NCI-H345 (cell line): ENCODE measurements at places on chromosomes 13 and 19.

GRCh38 chr13:112902101-112902651, 66.8 kb upstream of the MCF2L start:
- no peak for DNase-seq

DNA sequence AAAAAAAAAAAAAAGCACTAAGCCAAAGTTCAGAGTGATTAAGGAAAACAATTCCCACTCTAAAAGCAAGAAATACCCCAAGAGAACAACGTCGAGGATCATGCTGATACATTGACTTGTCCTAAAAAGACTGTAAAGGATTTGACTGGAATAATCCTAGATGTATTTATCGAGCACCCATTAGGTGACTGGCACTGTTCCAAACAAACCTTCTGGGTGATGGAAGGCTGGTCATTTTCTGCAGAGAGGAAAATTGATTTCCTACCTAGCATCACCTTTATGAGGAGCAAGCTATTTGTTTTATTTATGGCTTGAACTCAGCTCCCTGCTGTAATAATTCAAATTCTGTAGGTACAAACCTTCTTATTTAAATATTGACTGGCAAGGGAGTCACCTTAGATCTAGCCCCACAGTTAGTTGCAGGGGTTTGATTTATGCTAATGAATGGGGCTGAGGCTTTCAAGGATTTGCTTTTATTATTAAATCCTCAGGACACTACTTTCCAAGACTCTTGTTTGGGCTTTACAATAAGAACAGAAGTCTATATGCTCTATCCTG, 471.0 kb downstream of the OLFM4 start:
- DNase-seq = peak; percentile 49

- DNase-seq = no peak
Measured at GRCh38 chr13:25652764-25653163, 281.0 kb downstream of the ATP8A2 start.

DNA sequence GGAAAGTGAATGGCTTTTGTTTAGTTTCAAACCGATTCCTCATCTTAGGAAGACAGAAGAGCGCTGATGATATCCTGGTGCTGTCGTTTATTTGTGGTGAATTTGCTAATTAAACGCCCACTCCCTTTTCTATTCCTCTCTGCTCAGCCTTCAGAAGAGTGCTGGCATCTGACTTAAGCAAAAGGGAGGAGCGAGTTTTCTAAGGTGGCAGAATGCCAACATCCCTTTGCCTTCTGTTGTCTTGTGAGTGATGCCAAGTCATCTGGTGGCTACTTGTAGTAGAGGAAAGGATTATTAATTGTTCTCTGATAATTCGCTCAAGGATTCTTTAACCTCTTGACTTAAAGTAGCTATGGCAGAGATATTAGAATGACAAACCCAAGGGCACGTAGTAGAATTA, 68.1 kb downstream of the ERCC5 start:
- no peak for DNase-seq

DNA sequence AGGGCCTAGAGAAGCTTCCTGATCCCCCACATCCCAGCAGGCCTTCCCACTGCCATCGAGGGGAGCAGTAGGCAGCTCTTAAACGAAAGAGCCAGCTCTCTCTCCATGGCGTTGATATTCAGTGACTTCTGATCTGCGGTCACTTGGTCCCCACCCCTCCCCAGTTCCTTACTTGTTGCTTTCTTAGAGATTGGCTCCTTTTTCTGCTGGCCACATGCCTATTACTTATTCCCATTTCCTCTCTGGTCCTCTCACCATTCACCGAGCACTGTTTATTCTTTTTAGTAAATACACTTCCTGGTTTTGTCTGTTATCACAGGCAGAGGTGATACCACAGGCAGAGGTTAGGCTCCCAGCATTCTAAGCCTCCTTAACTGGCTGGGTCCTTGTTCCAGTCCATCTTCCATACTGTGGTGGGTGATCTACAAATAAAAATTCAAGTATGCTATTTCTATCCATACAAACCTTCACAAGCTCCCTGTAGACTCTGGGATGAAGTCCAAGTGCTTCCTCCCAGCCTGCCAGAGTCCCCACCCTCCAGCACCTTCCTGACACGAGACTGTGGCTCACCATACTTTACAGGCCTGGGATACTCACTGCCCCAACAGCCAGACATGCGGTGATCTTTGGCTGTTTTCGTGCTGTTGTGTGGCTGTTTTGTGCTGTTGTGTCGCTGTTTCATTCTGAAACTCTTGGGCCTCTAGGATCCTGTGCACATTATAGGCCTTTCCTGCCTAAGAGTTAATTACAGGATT, 315.9 kb downstream of the ATP8A2 start:
- DNase-seq = peak; percentile 54

- DNase-seq = no peak
Measured at GRCh38 chr13:110885966-110886869, 28.7 kb downstream of the ANKRD10 start.

GRCh38 chr19:41784743-41785142, 11.6 kb upstream of the CEACAM3 start:
- DNase-seq = no peak

DNA sequence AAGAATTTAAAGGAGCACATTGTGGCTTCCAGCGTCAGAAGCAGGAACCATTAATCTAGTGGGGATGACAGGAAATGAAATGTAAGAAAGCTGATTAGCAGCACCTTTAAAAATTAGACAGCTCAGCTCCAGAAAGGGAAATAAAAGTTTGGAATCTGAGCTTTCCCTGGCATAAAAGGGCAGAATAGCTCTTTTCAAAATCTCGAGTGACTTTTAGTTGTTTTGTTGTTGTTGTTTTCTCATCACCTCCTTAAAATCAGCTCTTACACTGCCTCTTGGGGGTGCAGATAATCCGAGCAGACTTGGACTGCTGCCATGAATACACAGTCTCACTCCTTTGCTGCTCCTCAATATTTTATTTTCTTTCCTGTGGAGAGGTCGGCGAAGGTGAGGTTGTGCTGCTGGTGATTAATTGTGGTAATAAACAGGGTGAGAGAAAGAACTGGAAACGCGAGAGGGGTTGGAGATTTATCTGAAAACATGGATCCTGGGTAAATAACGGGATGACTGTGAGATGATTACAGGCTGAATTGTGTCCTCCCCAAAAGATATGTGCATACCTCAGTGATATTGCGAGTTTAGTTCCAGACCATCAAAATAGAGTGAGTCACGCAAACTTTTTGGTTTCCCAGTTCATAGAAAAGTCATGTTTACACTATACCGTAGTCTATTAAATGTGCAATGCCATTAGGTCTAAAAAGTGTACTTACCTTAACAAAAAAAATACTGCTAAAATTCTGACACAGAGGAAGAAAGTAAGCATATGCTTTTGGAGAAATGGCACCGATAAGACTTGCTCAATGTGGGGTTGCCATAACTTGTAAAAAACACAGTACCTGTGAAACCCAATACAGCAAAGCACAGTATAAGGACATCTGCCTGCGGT, 787.7 kb downstream of the UQCRFS1 start:
- DNase-seq = no peak

GRCh38 chr13:24148414-24149235, 11.9 kb upstream of the SPATA13 start:
- DNase-seq = no peak

DNA sequence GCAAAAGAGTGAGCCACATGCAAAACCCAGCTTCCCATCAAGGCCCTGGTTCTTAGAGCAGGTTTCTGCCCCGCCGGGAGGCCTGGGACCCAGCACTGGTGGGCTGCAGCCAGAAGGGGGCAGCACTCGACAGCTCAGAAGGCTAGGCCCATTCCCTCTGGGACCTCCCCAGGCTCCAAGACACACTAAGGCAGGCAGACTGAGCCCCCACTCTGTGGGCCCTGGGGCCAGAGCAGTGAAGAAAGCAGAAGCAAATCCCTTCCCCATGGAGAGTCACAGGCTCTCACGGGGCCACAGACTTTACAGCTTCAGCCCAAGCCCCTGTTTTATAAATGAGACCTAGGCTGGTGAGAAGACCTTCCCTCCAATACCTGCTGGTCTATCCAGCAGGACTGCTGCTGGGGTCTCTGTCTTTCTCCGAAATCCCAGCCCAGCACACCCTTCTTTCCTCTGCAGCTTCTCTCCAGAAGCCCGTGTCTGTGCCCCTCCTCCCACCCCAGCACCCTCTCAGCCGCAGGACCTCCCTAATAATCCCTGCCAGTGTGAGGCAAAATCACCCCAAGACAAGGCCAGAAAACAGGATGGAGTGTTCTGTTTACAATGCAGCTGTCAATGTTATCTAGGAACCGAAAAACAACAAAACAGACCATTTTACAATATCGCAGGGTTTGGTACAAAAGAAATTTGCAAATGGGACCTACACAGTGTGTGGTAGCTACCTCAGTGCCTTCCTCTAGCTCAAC, 109.3 kb downstream of the ABCC4 start:
- DNase-seq = peak; percentile 69

- DNase-seq = no peak
Measured at GRCh38 chr19:51697169-51697776, 4.1 kb downstream of the SPACA6 start.

DNA sequence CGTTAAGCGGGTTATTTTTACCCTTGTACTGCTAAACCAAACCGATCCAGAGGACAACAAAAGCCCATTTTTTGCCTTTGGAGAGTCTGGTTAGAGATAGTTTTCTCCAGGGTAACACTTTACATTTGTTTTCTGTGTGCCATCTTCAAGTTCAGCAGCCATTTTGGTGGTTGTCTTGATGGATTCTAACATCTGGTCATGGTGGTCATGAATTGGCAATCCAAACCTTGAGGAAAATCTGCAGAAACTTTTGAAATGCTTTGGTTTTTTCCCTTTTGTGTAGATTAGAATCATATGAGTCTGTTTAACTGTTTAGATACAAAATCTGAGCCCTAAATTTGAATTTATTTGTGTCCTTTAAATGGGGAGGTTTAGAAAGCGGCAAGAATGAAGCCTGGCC, 16.6 kb downstream of the HNRNPM start:
- no peak for DNase-seq

DNA sequence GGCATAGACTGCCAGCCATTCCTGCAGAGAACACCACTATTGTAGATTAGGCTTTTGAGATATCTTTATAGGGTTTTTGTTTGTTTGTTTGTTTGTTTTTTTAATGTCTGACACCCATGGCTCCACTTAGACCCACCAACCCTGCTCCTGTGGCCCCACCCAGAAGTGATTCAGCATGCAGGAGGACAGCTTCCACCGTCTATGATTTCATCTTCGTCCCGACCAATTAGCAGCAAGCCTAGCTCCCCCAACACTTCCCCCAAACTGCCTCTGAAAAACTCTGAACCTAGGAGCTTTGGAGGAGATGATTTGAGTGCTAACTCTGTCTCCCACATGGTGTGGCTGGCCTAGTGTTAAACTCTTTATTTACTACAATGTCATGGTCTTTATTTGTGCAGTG, 108.3 kb upstream of the RXFP2 start:
- no peak for DNase-seq

DNA sequence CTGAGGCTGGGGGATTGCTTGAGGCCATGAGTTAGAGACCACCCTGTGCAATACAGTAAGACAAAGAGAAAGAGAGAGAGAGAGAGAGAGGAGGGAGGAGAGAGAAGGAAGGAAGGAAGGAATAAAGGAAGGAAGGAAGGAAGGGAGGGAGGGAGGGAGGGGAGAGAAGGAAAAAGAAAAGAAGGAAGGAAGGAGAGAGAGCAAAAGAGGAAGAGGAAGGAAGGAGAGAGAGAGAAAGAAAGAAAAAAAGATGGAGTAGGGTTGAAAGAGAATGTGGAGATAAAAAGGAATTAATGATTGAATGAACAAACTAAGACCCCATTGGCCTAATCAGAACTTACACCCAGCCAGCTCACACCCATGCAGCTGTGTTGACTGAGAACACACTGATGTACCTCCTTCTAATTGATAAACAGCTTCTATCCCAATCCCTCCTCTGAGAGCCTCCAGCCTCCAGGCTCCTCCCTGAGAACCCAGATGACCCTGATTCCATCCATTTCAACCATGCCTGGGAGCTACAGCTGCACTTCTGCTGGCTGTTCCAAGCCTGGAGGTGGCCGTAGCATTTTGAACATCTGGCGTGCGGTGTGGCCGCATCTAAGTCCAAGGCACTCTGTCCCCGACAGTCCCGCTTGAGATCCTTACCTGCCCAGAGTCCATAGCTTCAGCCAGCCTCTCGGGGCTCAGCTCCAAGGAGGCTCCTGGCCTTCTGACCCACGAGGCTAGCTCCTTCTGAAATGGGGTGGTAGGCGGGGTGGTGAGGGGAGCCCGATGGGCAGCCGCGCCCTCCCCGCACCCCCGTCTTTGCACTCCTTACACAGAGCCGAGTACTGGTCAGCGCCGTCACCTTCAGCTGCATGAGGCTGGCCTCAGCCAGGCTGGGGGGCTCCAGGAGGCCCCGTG, 1.1 kb downstream of the PRODH2 start:
- no peak for DNase-seq

GRCh38 chr13:110758195-110758805, 44.8 kb downstream of the ING1 start:
- DNase-seq = no peak

GRCh38 chr13:78067290-78067689, 148.7 kb upstream of the EDNRB start:
- no peak for DNase-seq

- DNase-seq = peak; percentile 37
Measured at GRCh38 chr13:113854238-113855011, 9.5 kb downstream of the GAS6 start.

GRCh38 chr13:39298951-39299350, 260.7 kb downstream of the NHLRC3 start:
- no peak for DNase-seq

DNA sequence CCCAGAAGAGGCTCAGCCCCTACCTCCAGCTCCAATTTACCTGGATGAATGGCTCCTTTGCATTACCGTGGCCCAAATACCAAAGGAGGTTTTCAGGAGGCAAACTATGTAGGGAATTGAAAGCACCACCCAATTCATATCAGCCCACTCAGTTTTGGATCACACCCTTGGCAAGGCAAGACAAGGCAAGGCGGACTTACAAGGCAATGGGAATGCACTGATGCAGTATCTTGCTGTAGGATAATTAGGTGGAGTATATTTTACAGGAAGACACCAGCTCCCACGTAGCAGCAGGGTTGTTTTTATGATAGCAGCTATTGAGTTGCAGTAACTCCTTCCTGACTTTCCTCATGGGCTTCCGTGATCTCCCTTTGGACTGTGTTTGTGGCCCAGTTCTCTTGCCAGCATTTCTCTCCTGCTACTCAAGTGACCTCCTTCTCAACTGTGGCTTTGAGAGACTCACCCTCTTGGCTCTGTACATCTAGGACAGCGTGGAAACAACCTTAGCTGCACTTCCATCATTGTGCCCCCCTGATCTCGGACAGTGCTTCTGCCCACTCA, 935.9 kb downstream of the EFNB2 start:
- DNase-seq = no peak
